Activated naive CD4-positive, alpha-beta T cell treated with anti-CD3 and anti-CD28 coated beads for 36 hours (primary cell): ENCODE measurements at places on chromosomes 5 and 9. TPM values are rescaled to one million over a fixed set of nuclear protein-coding genes. Genes with fewer than 3 reads are reported as not detected.

LTC4S gene
- not detected for total RNA-seq

SNAPC3 gene
- 30.6 TPM for total RNA-seq

SPINK6 gene
- not detected for total RNA-seq

LCN12 gene
- total RNA-seq, result 1.9 TPM

RELL2 gene
- total RNA-seq, result 20.9 TPM

CCDC187 gene
- not detected for total RNA-seq

RECK gene
- total RNA-seq, result 8.5 TPM

LCN15 gene
- total RNA-seq, result not detected

EIF4E1B gene
- total RNA-seq, result not detected

ENTPD8 gene
- total RNA-seq, result not detected

PCDHGA11 gene
- 0.10 TPM for total RNA-seq

PCDHB4 gene
- not detected for total RNA-seq

OR1L6 gene
- not detected for total RNA-seq

QSOX2 gene
- total RNA-seq, result 18.0 TPM

DNA sequence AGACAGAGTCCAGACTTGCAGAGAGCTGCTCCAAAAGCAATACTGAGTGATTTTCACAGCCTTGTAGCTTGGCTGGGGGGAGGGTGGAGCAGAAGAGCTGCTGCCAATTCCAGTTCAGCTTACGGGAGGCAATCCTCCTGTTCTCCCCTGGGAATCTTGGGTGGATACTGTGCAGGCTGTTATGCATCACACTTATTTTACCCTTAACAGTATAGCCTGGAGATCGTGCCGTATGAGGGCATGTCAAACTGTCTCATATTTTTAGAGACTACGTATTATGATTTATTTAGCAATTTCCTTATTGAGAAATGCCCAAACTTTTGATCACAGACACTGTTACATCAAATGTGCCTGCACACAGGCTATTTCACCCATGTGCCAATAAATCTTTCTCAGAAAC lies 85.2 kb downstream of the BASP1 start:
- no peak for DNase-seq
- no peak overlapping the region for H3K4me3 ChIP-seq
- H3K4me1 ChIP-seq, result no peaks in the 10 kb centered on the region
- H3K36me3 ChIP-seq, result no peaks in the 10 kb centered on the region
- H3K27me3 ChIP-seq, result no peaks in the 10 kb centered on the region

- H3K4me3 ChIP-seq, result no peak overlapping the region
- peaks cover 9% of the 10 kb centered on the region for H3K27me3 ChIP-seq
- peaks cover 25% of the 10 kb centered on the region for H3K4me1 ChIP-seq
- H3K36me3 ChIP-seq, result no peaks in the 10 kb centered on the region
- no peak overlapping the region for H3K27ac ChIP-seq
These were observed 2.5 kb downstream of the CD14 start for GRCh38 chr5:140630292-140631035.

DNA sequence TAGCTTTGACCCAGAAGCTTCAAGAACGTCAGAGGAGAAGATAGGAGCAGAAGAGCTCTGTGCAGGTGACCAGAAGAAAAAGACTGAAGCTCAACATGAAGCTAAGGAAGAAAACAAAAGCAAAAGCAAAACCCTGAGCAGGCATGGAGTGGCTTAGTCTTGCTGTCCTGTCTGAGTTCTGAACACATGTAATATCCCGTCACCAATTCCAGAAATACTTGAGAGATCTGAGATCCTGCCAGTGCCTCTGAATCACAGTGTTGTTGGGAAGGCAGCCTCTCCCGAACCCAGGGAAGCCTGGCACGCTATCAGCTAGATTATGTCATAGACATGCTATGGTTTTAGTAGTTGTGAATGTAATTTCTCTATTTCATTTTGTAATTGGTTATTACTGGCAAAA lies 235.7 kb downstream of the ICE1 start:
- peaks cover 28% of the 10 kb centered on the region for H3K27me3 ChIP-seq
- no peaks in the 10 kb centered on the region for H3K36me3 ChIP-seq
- no peaks in the 10 kb centered on the region for H3K4me1 ChIP-seq
- no peak overlapping the region for H3K4me3 ChIP-seq
- H3K27ac ChIP-seq, result no peak overlapping the region

DNA sequence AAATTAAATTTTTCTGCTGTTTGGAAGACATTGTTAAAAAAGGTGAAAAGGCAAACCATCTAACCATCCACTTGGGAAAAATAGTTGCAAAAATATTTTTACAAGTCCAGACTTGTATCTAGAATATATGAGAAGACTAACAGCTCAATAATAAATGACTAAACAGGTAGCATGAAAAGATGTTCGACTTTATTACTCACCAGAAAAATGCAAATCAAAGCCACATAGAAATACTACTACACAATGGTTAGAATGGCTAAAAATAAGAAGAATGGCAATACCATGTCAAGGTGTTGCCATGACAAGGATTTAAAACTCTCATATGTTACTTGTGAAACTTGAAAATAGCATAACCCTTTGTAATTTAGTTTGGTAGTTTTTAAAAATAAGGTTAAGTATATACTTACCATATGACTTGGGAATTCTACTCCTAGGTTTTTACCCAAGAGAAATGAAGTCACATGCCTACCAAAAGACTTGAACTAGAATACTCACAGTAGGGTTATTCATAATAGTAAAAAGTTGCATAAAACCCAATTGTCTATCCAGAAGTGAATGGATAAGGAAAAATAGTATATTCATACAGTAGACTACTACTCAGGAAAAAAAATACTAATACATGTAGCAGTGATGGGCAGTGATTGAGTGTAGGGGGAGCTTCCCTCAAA lies 93.8 kb downstream of the VPS13A start:
- DNase-seq, result no peak
- H3K4me1 ChIP-seq, result no peaks in the 10 kb centered on the region
- H3K27ac ChIP-seq, result no peak overlapping the region

GRCh38 chr5:123344816-123345426 lies 78.3 kb downstream of the CEP120 start:
- H3K4me1 ChIP-seq, result no peaks in the 10 kb centered on the region
- no peak for DNase-seq
- H3K4me3 ChIP-seq, result no peak overlapping the region
- H3K27ac ChIP-seq, result no peak overlapping the region
- H3K27me3 ChIP-seq, result no peaks in the 10 kb centered on the region
- H3K36me3 ChIP-seq, result peaks cover 2% of the 10 kb centered on the region

- peaks cover 6% of the 10 kb centered on the region for H3K36me3 ChIP-seq
- no peak overlapping the region for H3K4me3 ChIP-seq
- DNase-seq, result no peak
- no peaks in the 10 kb centered on the region for H3K27me3 ChIP-seq
These were observed 113.8 kb upstream of the VCAN start for GRCh38 chr5:83357621-83358231.

DNA sequence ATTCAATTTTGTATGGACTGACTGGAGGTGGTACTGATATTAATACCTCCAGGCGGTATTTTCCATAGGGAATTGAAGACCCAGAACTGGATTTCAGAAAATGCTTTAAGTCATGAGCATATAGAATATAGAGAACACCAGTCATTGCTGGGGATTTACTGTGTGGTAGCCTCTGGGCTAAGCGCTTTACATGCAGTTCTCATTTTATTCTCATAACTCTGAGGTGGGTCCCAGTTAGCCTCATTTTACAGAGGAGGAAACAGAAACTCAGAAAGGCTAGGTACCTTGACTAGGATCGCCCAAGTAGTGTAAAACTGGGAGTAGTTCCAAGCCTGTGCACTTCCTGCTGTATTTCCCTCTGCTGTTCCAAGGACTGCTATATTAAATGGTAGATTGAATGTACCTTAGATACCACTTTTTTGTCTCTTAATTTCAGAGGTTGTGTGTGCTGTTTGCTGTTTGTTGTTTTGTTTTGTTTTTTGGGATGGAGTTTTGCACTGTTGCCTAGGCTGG lies 13.8 kb downstream of the SLC44A1 start:
- peaks cover 25% of the 10 kb centered on the region for H3K4me1 ChIP-seq
- DNase-seq, result no peak
- H3K27ac ChIP-seq, result no peak overlapping the region

- no peak overlapping the region for H3K27ac ChIP-seq
- H3K36me3 ChIP-seq, result no peaks in the 10 kb centered on the region
- no peak overlapping the region for H3K4me3 ChIP-seq
- DNase-seq, result no peak
- no peaks in the 10 kb centered on the region for H3K27me3 ChIP-seq
- no peaks in the 10 kb centered on the region for H3K4me1 ChIP-seq
These were observed 342.7 kb upstream of the RIOK2 start for GRCh38 chr5:97525780-97526179.

- DNase-seq, result no peak
- no peaks in the 10 kb centered on the region for H3K4me1 ChIP-seq
- H3K27me3 ChIP-seq, result peaks cover 7% of the 10 kb centered on the region
- H3K4me3 ChIP-seq, result no peak overlapping the region
These were observed 434.4 kb upstream of the ACTBL2 start for GRCh38 chr5:57917004-57917403.

GRCh38 chr9:90815944-90816357 lies 14.3 kb downstream of the SYK start:
- DNase-seq, result no peak
- no peaks in the 10 kb centered on the region for H3K27me3 ChIP-seq
- H3K36me3 ChIP-seq, result no peaks in the 10 kb centered on the region
- no peak overlapping the region for H3K27ac ChIP-seq
- peaks cover 17% of the 10 kb centered on the region for H3K4me1 ChIP-seq
- H3K4me3 ChIP-seq, result no peak overlapping the region

- no peaks in the 10 kb centered on the region for H3K27me3 ChIP-seq
- H3K36me3 ChIP-seq, result no peaks in the 10 kb centered on the region
- H3K27ac ChIP-seq, result no peak overlapping the region
- no peak overlapping the region for H3K4me3 ChIP-seq
- H3K4me1 ChIP-seq, result peaks cover 29% of the 10 kb centered on the region
- DNase-seq, result no peak
These were observed 73.5 kb upstream of the PTGER4 start for GRCh38 chr5:40606077-40606765.

GRCh38 chr5:28691526-28691925 lies 1653.1 kb upstream of the CDH9 start:
- no peak overlapping the region for H3K4me3 ChIP-seq
- H3K27ac ChIP-seq, result no peak overlapping the region
- no peak for DNase-seq
- H3K27me3 ChIP-seq, result no peaks in the 10 kb centered on the region

DNA sequence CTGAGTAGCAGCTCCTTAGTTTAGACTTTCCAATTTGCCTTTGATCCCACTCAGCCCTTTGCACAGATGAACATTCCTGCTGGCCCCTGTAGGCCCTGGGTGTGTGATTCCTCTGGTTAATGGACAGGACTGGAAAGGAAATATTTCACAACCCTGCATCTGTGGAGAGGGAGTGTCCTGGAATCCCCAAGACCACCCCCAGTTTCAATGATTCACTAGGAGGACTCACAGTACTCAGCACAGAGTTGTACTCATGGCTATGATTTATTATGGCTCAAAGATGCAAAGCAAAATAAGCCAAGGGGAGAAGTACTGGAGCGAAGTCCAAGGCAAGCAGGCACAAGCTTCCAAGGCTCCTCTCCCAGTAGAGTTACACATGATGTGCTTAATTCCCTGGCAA lies 42.4 kb upstream of the TJP2 start:
- no peaks in the 10 kb centered on the region for H3K27me3 ChIP-seq
- H3K36me3 ChIP-seq, result peaks cover 2% of the 10 kb centered on the region
- H3K4me1 ChIP-seq, result no peaks in the 10 kb centered on the region

GRCh38 chr9:125794708-125795107 lies 47.5 kb downstream of the PBX3 start:
- H3K27me3 ChIP-seq, result no peaks in the 10 kb centered on the region
- H3K4me3 ChIP-seq, result no peak overlapping the region
- H3K4me1 ChIP-seq, result no peaks in the 10 kb centered on the region
- H3K36me3 ChIP-seq, result no peaks in the 10 kb centered on the region

- H3K4me3 ChIP-seq, result no peak overlapping the region
- H3K4me1 ChIP-seq, result no peaks in the 10 kb centered on the region
- no peak overlapping the region for H3K27ac ChIP-seq
- no peaks in the 10 kb centered on the region for H3K27me3 ChIP-seq
- H3K36me3 ChIP-seq, result no peaks in the 10 kb centered on the region
- no peak for DNase-seq
These were observed 54.4 kb downstream of the FSD1L start for GRCh38 chr9:105502276-105502675.

GRCh38 chr9:100229136-100229535 lies 123.6 kb downstream of the TEX10 start:
- no peaks in the 10 kb centered on the region for H3K4me1 ChIP-seq
- no peak for DNase-seq
- H3K27ac ChIP-seq, result no peak overlapping the region
- H3K4me3 ChIP-seq, result no peak overlapping the region

DNA sequence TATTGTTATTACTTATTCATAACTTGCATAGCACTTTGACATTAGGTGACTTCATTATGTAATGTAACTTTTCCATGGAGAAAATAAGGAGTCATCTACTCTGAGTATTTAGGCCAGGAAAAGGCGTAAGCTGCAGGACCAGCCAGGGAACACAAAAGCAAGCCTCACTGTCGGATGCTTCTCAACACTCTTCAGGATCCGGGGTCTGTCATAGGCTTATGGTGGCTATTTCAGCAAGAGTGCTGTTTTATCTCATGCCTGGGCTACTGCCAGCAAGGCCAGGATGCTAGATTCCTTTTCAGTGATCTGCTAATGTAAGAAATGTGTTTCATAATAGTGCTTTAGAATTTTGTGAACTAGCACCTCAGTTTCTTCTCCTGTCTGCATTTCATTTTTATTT lies 162.4 kb downstream of the CHSY3 start:
- H3K4me1 ChIP-seq, result no peaks in the 10 kb centered on the region
- no peak for DNase-seq
- H3K27me3 ChIP-seq, result peaks cover 4% of the 10 kb centered on the region
- H3K36me3 ChIP-seq, result no peaks in the 10 kb centered on the region
- H3K27ac ChIP-seq, result no peak overlapping the region

DNA sequence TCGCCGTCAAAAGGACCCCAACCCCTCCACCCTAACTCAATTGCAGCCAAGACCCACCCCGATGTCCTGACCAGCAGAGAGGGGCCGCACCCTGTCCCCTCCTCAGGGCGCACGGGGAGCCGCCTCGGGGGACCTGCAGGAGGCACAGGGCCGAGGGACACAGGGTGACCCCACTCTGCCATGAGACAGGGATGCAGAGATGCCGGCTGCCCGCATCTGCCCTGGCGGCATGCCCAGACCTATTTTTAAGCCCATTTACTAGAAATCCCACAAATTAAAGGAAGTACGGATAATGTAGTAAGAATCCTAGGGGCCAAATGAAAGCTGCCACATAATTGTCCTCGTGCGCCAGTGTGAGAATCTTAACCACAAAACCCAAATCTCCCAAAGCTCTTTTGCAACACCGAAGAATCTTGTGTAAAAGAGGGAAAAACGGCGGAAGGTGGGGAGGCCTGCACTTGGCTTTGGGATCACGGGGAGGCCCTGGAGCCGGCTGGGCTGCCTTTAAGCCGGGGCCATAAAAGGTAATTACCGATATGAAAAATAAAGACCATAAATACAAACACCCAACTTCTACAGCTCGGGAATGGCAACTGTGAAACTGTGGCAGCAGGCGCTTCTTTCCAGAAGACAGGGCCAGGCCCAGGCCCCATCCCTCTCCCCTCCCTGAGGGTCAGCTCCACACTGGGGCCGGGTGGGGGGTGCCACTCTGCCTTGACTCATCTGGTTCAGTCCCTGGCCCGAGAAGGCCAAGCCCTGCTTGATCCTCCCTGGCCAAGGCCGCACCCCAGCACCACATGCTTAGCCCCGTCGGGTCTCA lies 35.0 kb downstream of the NACC2 start:
- H3K4me3 ChIP-seq, result no peak overlapping the region
- H3K27ac ChIP-seq, result no peak overlapping the region
- DNase-seq, result no peak

- H3K4me3 ChIP-seq, result no peak overlapping the region
- H3K27me3 ChIP-seq, result peaks cover 12% of the 10 kb centered on the region
- no peaks in the 10 kb centered on the region for H3K4me1 ChIP-seq
- no peaks in the 10 kb centered on the region for H3K36me3 ChIP-seq
- no peak overlapping the region for H3K27ac ChIP-seq
These were observed 164.1 kb upstream of the ZNF618 start for GRCh38 chr9:113712053-113712452.
